ENCODE measurements at places on chromosomes 2 and 18. TPM values are rescaled to one million over a fixed set of nuclear protein-coding genes. Genes with fewer than 3 reads are reported as not detected.
A peak's percentile ranks its signal among the peaks of the same experiment; 100 is the strongest.

- peak; percentile 60 for DNase-seq
- H3K36me3 ChIP-seq, result no peaks in the 10 kb centered on the region
- no peak overlapping the region for H3K27ac ChIP-seq
- no peak overlapping the region for H3K4me3 ChIP-seq
Measured at GRCh38 chr2:127580167-127581049, 44.9 kb downstream of the MYO7B start.

- H3K27me3 ChIP-seq, result no peaks in the 10 kb centered on the region
- DNase-seq, result no peak
- H3K4me3 ChIP-seq, result no peak overlapping the region
- no peaks in the 10 kb centered on the region for H3K36me3 ChIP-seq
- H3K27ac ChIP-seq, result no peak overlapping the region
Measured at GRCh38 chr2:12704378-12704777, 12.4 kb upstream of the TRIB2 start.

- DNase-seq, result no peak
- no peaks in the 10 kb centered on the region for H3K27me3 ChIP-seq
- no peak overlapping the region for H3K4me3 ChIP-seq
- H3K36me3 ChIP-seq, result peaks cover 95% of the 10 kb centered on the region
- H3K4me1 ChIP-seq, result no peaks in the 10 kb centered on the region
- H3K27ac ChIP-seq, result no peak overlapping the region
Measured at GRCh38 chr2:96273763-96274162, 7.7 kb downstream of the CIAO1 start.

GRCh38 chr18:10422731-10423130, 31.7 kb upstream of the APCDD1 start:
- no peaks in the 10 kb centered on the region for H3K4me1 ChIP-seq
- H3K27ac ChIP-seq, result no peak overlapping the region
- no peak overlapping the region for H3K4me3 ChIP-seq
- no peaks in the 10 kb centered on the region for H3K36me3 ChIP-seq
- DNase-seq, result no peak

DNA sequence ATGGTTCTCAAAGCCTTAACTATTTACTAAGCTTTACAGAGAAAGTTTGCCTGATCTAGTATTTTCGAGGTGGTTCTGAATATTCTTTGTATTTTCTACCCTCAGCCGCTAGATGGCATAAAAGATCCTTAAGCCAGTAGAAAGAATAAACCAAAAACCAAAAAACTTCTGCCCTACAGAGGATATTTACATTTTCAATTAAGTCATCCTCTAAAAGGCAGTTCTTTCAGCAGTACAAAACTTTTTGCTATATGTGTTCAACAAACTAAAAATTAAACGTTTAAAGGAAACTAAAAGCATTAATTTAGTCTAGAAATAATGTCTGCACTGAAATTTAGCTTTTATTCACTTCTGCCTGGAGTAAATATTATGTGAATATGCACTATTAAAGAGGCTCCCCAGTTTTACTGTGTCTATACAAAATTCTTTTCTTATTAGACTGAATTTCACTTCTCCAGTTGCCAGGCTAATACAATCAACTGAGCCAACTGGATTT, 297.5 kb downstream of the PIEZO2 start:
- H3K4me3 ChIP-seq, result no peak overlapping the region
- no peaks in the 10 kb centered on the region for H3K4me1 ChIP-seq

DNA sequence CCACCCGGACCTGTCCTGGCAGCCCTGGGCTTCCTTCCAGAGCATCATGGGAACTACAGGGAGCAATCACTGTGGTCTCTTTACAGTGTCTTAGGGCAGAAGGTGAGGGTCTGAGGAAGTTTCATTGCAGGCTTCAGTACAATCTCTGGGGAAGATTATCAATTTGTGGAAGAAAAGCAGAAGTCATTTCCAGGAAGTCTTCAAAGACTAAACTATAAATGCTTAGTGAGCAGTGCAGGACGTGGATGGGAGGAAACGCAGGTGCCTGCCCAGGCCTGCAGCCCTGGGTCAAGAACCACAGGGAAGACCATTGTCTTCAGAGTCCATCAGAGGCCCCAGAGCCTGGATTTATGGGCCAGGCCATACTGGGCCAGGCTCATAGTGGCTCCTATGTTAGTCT, 54.3 kb downstream of the INO80C start:
- peaks cover 5% of the 10 kb centered on the region for H3K4me1 ChIP-seq
- no peaks in the 10 kb centered on the region for H3K36me3 ChIP-seq
- H3K4me3 ChIP-seq, result no peak overlapping the region

- no peaks in the 10 kb centered on the region for H3K4me1 ChIP-seq
- no peaks in the 10 kb centered on the region for H3K36me3 ChIP-seq
- no peak overlapping the region for H3K4me3 ChIP-seq
- no peak for DNase-seq
Measured at GRCh38 chr2:18966131-18966530, 376.8 kb upstream of the NT5C1B start.

- no peak overlapping the region for H3K4me3 ChIP-seq
- H3K36me3 ChIP-seq, result no peaks in the 10 kb centered on the region
- DNase-seq, result no peak
- H3K27me3 ChIP-seq, result no peaks in the 10 kb centered on the region
- H3K4me1 ChIP-seq, result peaks cover 15% of the 10 kb centered on the region
- H3K27ac ChIP-seq, result no peak overlapping the region
Measured at GRCh38 chr2:62657783-62658182, 47.7 kb upstream of the EHBP1 start.

DNA sequence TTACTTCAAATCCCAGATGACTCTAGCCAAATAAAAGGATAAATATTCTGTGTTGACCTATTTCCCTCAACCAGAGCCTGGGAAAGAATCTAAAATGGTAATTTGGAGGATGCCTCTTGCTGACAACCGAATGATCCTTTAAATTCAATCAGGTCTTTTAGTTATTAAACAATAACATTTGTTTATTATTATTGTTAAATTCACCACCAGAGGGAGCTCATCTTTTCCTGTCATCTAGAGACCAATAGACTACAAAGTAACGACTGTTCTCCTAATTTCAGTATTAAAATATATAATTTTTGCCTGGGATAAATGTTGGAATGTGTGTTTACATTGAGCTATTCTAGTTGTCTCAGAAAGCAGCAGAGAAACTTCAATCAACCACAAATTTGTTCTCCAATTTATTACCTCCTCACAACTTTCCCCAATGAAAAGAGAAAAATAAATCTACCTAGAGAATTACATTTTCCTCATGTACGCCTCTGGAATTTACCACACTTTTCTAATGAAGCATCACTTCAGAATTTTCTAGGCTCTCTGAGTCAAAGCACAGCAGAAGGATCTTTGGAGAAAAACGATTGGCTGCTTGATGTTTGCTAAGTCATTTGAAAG, 142.7 kb downstream of the SCG2 start:
- H3K4me3 ChIP-seq, result no peak overlapping the region
- H3K4me1 ChIP-seq, result no peaks in the 10 kb centered on the region
- no peak overlapping the region for H3K27ac ChIP-seq
- H3K36me3 ChIP-seq, result no peaks in the 10 kb centered on the region

- peaks cover 18% of the 10 kb centered on the region for H3K4me1 ChIP-seq
- no peak overlapping the region for H3K27ac ChIP-seq
- no peak for DNase-seq
- H3K36me3 ChIP-seq, result no peaks in the 10 kb centered on the region
Measured at GRCh38 chr2:227462462-227462951, 9.4 kb upstream of the AGFG1 start.

DNA sequence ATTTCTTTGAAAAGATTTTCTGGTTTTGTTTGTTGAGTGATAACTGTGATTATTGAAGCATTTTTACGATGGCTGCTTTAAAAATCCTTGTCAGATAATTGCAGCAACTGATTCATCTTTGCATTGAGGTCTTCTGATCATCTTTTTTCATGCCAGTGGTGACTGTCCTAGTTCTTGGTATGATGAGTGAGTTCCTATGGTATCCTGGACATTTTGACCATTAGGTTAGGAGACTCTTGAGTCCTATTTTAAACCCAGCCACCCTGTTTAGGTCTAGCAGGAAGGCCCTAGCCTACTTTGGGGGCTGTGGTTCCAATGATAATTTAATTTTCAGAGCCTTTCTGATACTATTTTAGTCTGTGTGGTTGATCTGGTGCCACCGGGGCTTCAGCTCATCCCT, 72.7 kb upstream of the REV1 start:
- no peak overlapping the region for H3K27ac ChIP-seq
- peaks cover 6% of the 10 kb centered on the region for H3K4me1 ChIP-seq
- DNase-seq, result no peak
- peaks cover 33% of the 10 kb centered on the region for H3K36me3 ChIP-seq

DNA sequence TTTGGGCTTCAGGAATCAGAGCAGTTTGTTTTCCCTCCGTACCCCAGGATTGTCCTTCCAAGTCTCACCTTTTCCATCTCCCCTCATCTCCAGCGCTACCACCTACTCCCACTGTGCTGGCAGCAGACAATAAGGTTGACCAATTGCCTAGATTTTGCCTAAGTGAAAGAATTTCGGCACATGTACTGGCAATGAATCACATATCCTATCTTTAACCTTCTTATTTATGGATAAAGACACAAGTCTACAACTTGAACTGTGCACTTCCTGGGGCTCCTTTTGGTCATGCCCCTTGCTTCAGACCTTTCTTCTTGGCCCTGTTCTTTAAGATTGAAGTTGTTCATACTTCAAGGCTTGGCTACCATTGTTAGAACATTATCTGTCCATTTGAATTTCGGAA, 71.4 kb downstream of the KCMF1 start:
- H3K36me3 ChIP-seq, result peaks cover 88% of the 10 kb centered on the region
- no peak overlapping the region for H3K4me3 ChIP-seq
- no peak overlapping the region for H3K27ac ChIP-seq
- no peaks in the 10 kb centered on the region for H3K27me3 ChIP-seq
- no peak for DNase-seq

DNA sequence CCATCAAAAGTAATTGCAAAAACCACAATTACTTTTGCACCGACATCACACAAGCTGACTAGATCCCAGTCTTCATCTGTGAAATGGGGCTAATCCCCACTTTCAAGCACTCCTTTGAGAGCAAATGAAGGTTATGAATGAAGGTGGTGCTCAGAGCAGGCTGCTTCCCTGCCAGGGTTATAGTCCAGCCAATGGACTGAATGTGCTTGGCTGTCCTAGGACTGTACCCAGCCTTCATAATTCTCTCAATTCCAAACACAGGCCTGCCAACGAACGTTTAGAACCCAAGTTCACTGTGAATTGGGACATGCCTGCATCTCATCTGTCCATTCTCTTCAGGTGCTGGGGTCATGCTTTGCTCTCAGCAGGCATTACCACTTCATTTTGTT, 27.8 kb upstream of the ICOS start:
- DNase-seq, result no peak
- no peaks in the 10 kb centered on the region for H3K27me3 ChIP-seq
- peaks cover 23% of the 10 kb centered on the region for H3K4me1 ChIP-seq
- peak overlapping the region; percentile 51 for H3K4me3 ChIP-seq
- no peaks in the 10 kb centered on the region for H3K36me3 ChIP-seq

DNA sequence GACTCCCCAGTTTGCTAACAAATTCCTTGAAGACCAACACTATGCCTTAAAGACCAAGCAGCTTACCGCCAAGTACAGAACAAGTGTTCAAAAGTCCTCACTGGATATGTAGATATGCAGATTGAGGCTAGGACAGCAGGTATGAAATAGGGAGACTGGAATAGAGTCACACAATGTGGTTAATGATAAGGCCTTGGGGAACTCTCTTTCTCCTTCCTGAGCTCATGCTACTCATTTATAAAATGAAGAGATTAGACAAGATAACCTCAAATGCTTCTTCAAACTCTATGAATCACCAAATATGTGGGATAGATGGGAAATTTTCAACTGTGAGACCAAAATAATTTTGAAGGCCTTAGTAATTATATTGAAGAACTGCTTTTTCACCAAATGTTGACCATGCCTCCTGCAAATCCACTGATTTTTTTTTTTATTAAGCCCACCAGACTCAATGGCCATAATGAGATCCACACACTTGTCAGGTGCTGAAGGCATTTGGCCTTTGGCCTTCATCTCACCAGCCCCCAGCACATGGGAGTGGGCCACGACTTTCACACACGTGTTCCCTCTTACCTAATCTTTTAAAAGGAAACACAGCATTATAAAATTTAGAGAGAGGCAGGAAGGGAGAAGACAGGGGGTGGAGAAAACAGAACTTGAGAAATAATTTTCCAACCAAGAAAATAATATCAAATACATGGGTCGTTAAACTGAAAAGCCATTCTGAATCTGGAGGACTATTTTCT, 181.5 kb downstream of the EN1 start:
- no peak overlapping the region for H3K4me3 ChIP-seq
- no peaks in the 10 kb centered on the region for H3K27me3 ChIP-seq
- no peak for DNase-seq
- no peak overlapping the region for H3K27ac ChIP-seq
- H3K4me1 ChIP-seq, result no peaks in the 10 kb centered on the region

GRCh38 chr18:9827793-9828505, 57.8 kb upstream of the TXNDC2 start:
- H3K4me1 ChIP-seq, result peaks cover 91% of the 10 kb centered on the region
- peak; percentile 82 for DNase-seq
- peaks cover 16% of the 10 kb centered on the region for H3K36me3 ChIP-seq
- H3K27ac ChIP-seq, result peak overlapping the region; percentile 10
- no peak overlapping the region for H3K4me3 ChIP-seq
- no peaks in the 10 kb centered on the region for H3K27me3 ChIP-seq

DNA sequence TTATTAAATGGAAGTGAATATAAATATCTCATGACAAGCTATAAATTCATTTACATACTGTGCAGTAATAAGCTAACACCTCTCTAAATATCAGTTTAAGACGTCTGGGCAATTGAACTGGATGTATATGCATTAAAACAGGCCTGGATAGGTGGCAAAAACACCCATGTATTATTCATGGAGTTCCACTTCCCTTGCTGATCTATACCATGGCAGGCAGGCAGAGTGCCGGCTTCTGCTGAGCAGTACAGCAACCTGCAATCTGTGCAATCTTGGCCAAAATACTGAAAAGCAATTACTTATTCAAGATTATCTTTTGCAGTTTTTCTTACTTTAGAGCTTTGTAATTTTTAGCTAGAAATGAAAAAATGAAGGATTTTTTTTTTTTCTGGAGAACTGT, 112.1 kb upstream of the PIEZO2 start:
- H3K4me3 ChIP-seq, result no peak overlapping the region
- no peaks in the 10 kb centered on the region for H3K27me3 ChIP-seq
- H3K27ac ChIP-seq, result no peak overlapping the region
- H3K4me1 ChIP-seq, result no peaks in the 10 kb centered on the region
- no peak for DNase-seq

GRCh38 chr2:110910423-110910822, 178.1 kb downstream of the ACOXL start:
- no peaks in the 10 kb centered on the region for H3K4me1 ChIP-seq
- no peak for DNase-seq
- H3K36me3 ChIP-seq, result no peaks in the 10 kb centered on the region
- no peaks in the 10 kb centered on the region for H3K27me3 ChIP-seq
- H3K27ac ChIP-seq, result no peak overlapping the region
- H3K4me3 ChIP-seq, result no peak overlapping the region

GRCh38 chr18:63648241-63648640, 4.2 kb upstream of the SERPINB4 start:
- H3K4me3 ChIP-seq, result no peak overlapping the region
- no peaks in the 10 kb centered on the region for H3K36me3 ChIP-seq
- H3K27me3 ChIP-seq, result no peaks in the 10 kb centered on the region
- DNase-seq, result no peak
- no peak overlapping the region for H3K27ac ChIP-seq

Gene MC5R
- not detected for polyA plus RNA-seq

Gene BOLL
- not detected for polyA plus RNA-seq

Gene ABCG8
- 0.02 TPM for polyA plus RNA-seq

Gene AQP12B
- 1.8 TPM for polyA plus RNA-seq

Gene ITSN2
- 41.1 TPM for polyA plus RNA-seq

Gene INHBB
- 0.26 TPM for polyA plus RNA-seq

Gene CHMP3
- polyA plus RNA-seq, result 33.6 TPM

Gene TMEM127
- polyA plus RNA-seq, result 7.5 TPM

Gene GREB1L
- polyA plus RNA-seq, result 0.13 TPM

Gene ERICH2
- not detected for polyA plus RNA-seq

Gene SERPINB12
- not detected for polyA plus RNA-seq

All from spleen (tissue), 13 donors.